ENCODE measurements at places on chromosomes 2 and 18.

DNA sequence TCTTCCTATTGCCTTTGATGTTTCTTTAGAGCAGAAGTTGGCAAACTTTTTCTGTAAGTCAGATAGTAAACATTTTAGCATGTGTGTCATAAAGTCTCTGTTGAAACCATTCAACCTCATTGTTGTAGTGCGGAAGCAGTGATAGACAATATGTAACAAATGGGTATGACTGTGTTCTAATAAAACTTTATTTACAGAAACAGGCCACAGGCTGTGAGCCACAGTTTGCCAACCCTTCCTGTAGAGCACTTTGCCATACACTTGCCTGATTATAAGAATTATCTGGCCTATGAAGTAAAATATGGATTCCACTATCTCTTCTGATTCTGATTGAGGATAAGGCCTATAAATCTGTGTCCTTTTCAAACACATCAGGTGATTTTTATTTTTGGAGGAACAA is 237.4 kb downstream of the DOK6 start:
- no peak for DNase-seq

DNA sequence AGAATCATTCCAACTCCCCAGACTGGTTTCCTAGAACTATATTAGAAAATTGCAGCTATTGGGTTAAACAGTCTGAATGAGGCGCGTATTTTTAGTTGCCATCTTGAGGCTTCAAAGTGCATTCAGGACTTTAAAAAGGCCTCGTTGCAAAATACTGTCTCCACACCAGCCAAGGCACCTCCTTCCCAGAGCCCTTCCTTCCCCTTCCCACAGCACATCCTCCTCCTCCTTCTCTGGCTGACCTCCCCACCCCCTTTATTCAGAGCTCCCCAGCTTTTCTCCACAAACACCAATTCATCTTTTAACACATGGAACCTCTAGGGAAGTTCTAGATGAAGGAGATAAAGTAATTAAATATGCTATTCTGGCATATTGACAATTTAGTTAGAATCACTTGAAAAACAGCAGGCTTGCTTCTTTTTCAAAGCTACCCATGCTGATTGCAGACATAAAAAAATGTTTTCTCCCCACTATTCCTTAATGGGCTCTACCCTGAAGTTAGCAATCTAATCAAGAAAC is 90.3 kb downstream of the RTP5 start:
- no peak for DNase-seq

- no peak for DNase-seq
Observed at GRCh38 chr2:176643646-176644045, 374.4 kb downstream of the MTX2 start.

DNA sequence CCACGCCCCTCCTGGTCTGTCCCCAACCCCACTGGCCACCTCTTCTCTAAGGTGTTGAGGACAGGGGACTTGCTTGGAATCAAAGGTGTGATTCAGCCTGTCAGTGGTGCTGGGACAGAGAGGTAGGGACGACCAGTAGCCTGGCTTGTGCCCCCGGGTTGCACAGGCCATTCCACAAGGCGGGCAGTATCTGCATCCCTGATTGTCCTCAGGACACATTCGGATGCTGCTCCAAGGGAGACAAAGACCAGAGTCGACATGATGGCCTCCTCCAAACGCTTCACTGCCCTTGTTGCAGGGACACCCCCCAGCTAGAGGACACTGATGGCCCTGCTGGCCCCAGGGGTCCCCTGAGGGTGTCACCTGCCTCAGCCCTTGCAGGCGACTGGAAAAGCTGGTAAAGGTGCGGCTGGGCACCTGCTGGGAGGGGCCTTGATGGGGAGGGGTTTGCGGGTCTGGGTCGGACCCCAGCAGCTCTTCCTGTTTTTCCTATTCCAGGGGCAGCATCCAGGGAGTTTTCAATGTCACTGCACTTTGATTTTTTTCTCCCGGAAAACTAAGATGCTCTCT is 98.0 kb downstream of the PTGR3 start:
- peak; percentile 15 for DNase-seq

GRCh38 chr2:11647834-11648600 is 22.0 kb downstream of the NTSR2 start:
- no peak for DNase-seq

DNA sequence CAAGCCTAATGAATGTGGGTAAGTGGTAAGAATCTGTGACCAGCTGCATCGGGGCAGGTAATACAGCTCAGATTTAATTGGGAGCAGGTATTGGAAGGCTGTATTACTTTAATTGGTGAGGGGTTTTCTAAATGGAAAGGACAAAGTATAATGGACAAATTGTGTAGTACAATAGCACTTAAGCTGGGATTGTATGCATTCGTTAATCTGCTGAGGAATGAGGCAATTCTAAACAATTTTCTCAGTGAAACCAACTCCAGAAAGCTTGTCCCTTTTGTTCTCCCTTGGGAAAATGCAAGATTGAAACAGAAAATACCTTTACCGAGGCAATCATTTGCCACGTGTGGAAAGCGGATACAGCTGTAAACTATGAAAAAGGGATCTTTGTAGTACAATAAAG is 801.6 kb upstream of the POU3F3 start:
- no peak for DNase-seq

DNA sequence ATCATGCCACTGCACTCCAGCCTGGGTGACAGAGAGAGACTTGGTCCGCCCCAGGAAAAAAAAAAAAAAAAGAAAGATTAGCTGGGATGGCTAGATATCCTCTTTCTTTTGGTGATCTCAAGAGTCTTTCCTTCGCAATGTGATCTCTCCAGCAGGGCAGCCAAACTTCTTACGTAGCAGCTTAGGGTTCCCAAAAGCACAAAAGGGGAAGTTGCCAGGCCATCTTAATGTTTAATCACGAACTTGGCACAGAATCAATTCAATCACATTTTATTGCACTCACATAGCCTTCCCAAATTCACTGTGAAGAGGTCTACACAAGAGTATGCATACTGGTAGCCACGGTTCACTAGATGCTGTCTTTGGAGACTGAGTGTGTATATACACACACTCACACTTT is 53.1 kb downstream of the VIL1 start:
- DNase-seq, result no peak

- no peak for DNase-seq
Observed at GRCh38 chr2:197677483-197677882, 2.1 kb upstream of the RFTN2 start.

DNA sequence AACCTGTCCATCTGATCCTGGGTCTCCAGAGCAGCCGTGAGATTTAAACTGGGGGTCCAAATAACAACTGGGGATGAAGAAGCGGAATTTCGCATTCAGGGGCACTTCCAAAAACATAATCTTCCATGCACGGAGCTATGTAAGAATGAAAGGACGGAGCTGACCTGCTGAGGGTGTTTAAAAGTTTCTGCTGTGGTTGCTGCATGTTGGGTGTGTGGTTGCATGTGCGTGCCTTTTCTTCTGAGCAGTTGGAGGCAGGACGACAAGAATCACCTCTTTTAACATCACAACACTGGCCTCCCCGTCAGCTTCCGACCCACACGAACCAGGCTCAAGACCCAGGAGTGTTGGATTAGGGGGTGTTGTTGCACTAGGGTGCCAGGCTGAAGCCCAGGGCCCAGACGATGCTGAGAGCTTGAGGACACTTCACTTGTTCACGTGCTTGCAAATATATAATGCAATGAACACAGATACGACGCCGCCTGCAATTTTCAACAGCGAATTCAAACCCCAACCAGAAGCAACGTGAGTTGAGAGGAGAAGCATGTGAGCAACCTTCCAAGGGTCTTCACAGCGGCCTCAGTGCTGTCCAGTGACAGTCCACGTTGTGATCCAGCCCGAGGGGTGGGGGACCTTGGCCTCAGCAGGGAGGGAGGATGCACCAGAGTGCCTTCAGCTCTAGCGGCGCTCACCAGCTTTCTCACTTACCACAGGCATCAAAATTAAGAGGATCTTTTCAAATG is 76.0 kb upstream of the SALL3 start:
- DNase-seq, result peak; percentile 9

DNA sequence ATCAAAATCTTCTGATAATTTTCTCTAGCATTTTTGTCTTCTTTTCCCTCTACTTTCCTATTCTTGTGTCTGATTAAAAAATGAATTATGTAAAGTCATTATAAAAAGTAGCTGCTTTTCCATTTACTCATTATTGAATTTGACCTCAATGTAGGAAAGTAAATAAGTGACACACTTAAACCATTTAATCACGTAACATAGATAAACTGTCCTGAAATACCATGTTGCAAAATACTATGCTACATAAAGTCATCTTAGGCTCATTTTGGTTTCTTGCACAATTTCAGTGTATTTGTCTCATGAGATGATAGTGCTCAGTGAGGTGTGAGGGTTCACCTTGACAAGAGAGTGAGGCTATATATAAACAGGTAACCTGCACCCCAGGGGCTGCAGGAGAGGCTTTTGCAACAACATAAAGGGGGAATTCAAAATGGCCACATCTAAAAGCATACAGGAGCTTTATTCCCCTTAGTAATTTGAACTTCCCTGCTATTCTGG is 502.7 kb downstream of the RNF144A start:
- no peak for DNase-seq

DNA sequence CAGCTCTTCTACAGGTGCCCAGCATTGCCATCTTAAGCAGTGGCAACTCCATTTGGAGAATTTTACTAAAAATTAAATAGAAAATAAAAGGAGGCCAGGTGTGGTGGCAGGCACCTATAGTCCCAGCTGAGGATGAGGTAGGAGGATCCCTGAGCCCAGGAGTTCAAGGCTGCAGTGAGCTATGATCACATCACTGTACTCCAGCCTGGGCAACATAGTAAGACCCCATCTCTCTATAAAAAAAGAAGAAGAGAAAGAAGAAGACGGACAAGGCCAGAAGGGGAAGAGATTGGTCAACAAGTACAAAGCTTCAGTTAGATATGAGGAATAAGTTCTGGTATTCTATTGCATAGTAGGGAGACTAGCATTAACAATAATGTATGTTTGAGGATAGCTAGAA is 21.7 kb upstream of the HNRNPA3 start:
- DNase-seq, result no peak

DNA sequence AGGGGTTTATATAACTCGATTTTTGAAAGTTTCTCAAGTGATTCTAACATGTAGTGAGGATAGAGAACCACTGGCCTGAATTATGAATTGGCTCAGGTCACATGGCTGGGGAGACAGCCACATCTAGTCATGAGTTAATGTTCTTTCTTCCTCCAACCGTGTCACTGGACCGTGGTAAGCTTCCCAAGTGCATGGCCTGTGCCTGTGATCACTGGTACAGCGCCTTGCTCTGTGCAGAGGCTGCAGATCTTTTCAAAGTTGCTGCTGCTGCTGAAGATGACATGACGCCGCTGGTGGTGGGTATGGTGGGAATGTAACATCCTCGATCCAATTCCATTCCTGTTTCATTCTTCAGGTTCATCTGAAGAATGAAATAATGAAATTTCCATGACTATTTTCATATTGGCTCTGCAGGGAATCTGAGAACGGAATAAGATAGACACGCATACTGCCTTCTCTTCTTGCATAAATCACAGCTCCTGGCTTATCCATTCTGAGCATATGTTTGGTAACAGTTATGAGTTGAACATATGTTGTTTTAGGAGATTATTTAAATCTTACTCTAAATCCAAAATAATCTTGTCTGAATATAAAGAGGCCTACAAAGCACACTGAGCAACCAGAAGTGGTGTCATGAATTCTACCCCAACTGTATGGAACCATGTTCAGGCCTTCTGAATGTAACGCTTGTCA is 100.5 kb upstream of the THSD7B start:
- DNase-seq, result no peak

- DNase-seq, result no peak
Observed at GRCh38 chr2:64838817-64839216, 150.4 kb upstream of the SLC1A4 start.

- no peak for DNase-seq
Observed at GRCh38 chr2:231387904-231388724, 7.4 kb upstream of the B3GNT7 start.

GRCh38 chr2:10304458-10305253 is 2.0 kb downstream of the HPCAL1 start:
- DNase-seq, result no peak

DNA sequence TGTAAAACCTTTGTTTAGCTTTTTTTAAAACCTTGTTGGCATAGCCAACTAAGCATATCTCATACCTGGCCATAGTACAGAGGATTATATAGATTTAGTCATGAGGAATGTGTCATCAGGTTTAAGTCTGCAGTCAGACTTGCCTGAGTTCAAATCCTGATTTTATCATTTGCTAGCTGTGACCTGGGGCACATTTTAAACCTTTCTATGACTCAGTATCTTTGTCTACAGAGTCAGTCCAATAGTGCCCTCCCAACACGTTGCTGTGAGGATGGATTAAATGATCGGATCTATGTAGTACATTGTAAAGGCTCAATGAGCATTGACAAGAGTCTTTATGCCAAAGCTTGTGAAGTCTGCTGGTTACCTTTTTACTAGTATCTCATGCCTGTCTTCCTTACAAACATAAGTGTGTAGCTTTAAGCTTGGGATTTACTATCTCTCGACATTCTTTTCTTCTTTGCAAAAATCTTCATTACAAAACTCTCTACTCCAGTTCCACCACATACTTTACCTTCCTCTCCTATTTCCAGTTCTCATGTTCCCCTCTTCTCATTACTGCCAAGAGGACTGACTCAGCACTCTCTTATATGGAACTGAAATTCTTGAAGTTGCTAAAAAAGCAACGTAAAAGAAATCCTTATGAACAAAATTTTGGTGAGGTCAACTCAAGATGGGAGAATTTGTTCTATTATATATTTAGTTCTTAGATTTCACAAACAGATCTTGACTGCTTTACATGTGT is 68.1 kb upstream of the RBMS1 start:
- DNase-seq, result no peak

- no peak for DNase-seq
Observed at GRCh38 chr2:182586426-182586825, 129.6 kb upstream of the DNAJC10 start.

- no peak for DNase-seq
Observed at GRCh38 chr2:190455358-190456095, 47.4 kb downstream of the MFSD6 start.

GRCh38 chr2:95007822-95008221 is 17.7 kb upstream of the MAL start:
- DNase-seq, result no peak

- DNase-seq, result peak; percentile 72
Observed at GRCh38 chr2:85843543-85843942, 45.2 kb downstream of the ST3GAL5 start.

- no peak for DNase-seq
Observed at GRCh38 chr18:49813069-49813318, 339 bp downstream of the ACAA2 start.

- no peak for DNase-seq
Observed at GRCh38 chr2:10833021-10833420, 20.4 kb upstream of the PDIA6 start.

- DNase-seq, result no peak
Observed at GRCh38 chr2:152347076-152347475, 12.1 kb downstream of the FMNL2 start.

DNA sequence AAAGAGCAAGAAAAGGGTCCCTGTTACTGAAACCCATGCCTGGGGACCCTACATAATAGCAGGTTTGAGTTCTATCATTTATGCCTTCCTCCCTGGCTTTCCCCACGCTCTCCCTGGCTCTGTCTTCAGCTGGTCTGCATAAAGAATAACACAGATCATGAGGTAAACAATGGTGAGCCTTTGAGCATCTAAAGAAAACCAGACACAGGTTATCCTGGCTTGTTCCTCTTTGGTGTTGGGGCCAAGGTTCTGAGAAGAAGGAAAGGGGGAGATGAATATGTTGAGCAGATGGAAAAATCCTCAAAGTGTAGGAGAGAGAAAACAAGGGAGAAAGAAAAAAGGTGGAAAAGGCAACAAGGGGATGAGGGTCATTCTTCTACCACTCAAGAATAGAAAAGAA is 127.3 kb downstream of the CABYR start:
- DNase-seq, result no peak
